ENCODE measurements at places on chromosomes 4 and X. TPM values are rescaled to one million over a fixed set of nuclear protein-coding genes. Genes with fewer than 3 reads are reported as not detected.
A peak's percentile ranks its signal among the peaks of the same experiment; 100 is the strongest.

- no peak for DNase-seq
Measured at GRCh38 chr4:188466001-188466400, 326.8 kb downstream of the TRIML1 start.

GRCh38 chr4:177638871-177639270 lies 196.6 kb upstream of the AGA start:
- DNase-seq: no peak

GRCh38 chr4:77156533-77156911 lies 485 bp upstream of the CCNG2 start:
- peak; percentile 99 for DNase-seq

DNA sequence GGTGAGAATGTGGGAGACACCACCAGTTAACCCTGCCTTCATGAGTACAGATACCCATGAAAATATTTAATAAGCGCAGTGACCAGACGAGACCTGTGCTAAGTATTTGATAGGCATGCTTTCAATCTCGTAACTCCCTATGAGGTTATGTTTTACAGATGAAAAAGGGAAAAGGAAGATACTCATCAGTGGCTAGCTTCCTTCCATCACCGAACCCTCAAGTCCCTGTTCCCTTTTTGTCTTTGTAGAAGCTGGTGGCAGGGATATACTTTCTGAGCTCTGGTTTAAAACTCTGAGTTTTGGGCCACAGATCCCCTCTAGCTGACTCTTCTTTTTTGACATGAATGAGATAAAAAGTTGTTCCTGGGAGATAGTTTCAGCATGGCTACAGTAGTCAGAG lies 26.3 kb downstream of the AFF1 start:
- DNase-seq: no peak

- DNase-seq: no peak
Measured at GRCh38 chr4:54625391-54625790, 32.4 kb upstream of the KIT start.

DNA sequence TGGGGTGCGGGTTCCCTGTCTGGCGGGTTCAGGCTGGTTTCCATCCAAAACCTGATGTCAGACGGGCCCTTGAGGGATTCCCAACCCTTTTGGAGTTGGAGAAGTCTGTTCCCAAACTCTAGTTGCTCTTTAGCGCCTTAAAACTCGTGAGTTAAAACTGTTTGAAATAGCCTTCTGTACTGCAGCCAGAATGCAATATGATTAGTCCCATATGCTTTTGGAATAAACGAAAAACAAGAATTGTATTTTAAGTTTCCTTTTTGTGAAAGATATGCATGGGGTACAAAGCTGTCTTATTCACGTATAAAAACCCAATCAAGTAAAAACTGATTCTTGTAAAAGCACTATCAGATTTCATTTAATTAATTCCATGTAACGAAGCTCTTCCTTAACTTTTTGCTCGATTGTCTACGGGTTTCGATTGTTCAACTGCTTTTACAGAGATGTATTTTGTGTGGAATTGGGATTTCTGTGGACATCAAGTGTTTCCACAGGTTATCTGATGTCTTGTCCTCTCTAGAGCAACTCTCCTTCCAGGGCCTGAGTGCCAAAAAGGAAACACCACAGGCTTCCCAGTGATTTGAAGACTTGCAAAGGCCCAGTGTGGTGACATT lies 49.5 kb downstream of the CLDN34 start:
- DNase-seq: peak; percentile 61

MAGEC2 gene
- not detected for total RNA-seq

USP46 gene
- 15.3 TPM for total RNA-seq

HDAC8 gene
- total RNA-seq: 33.9 TPM

DNA sequence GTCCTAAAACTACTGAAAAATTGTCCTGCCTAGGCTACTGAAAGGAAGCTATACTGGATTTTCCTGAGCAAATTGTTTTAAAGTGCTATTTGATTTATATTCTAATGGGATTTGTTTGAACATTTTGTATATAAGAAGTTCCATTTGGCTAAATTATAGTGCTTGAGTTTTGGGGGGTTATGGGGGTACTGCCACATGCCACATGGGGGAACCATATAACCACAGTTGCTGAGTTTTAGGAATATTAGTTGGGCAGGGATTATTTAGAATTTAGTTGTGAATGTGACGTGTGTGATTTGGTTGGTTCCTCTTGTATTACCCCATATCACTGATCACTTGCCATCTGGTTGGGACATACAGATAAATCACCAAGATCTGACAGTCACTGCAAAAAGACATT lies 224.5 kb upstream of the TAPT1 start:
- no peak for DNase-seq

GRCh38 chr4:20284990-20285389 lies 33.3 kb downstream of the SLIT2 start:
- no peak for DNase-seq

LNX1 gene
- total RNA-seq: 6.9 TPM

- DNase-seq: no peak
Measured at GRCh38 chrX:17295791-17296190, 79.2 kb upstream of the NHS start.

- no peak for DNase-seq
Measured at GRCh38 chr4:82583897-82584587, 22.3 kb upstream of the TMEM150C start.

- no peak for DNase-seq
Measured at GRCh38 chr4:74893171-74893570, 39.7 kb upstream of the PARM1 start.

DNA sequence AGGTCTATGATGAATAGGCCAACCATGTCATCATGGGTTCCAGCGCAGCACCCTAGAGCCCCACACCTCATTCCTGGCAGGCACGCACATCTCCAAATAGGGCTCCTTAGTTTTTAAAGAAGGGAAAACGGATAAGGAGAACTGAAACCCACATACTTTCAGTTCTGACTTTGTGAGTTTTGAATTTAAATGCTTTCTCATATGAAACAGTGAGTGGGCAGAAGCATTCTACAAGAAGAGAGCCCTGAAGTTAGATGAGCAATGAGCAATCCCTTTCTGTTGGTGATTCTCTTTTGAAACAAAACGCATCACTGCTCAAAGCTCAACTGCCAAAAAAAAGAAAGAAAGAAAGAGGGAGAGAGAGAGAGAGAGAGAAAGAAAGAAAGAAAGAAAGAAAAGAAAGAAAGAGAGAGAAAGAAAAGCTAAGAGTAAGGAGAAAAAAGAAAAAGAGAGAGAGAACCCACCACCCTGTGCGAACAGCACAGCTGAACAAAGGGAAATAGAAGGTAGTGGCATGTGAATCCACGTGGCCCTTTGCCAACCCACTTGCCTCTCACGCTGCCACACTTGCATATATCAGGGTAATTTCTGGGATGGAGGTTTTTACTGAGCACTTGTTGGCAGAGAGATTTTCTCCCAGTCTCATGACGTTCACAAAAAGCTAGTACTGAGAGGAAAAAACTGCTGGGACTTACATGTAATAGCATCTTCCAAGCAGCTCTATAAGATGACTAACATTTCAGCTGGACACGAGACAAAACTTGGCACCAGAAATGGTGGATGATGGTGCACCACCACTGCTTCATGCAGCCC lies 31.0 kb downstream of the TMSB4X start:
- no peak for DNase-seq

ZXDA gene
- total RNA-seq: 6.7 TPM

MAGEA1 gene
- not detected for total RNA-seq

RNF150 gene
- 15.0 TPM for total RNA-seq
